ENCODE measurements at places on chromosomes 13 and 19.

DNA sequence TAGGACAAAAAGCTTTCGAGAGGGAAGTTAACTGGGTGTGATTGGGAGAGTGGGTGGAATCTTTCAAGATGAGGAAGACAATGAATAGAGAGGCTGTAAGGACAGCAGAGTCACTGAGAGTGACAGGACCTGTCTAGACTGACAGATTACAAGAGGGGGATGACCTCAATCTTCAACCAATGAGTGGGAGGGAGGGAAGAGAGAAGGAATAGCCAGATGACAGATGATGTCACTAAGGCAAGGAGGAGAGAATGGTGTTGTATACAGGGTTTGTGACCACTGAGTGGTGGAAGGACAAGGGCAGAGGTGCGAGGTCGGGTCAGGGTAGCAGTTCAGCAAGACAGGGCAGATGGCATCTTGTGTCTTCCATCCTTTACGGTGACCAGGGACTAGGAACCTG lies 5.8 kb upstream of the ILF3 start:
- DNase-seq: no peak

DNA sequence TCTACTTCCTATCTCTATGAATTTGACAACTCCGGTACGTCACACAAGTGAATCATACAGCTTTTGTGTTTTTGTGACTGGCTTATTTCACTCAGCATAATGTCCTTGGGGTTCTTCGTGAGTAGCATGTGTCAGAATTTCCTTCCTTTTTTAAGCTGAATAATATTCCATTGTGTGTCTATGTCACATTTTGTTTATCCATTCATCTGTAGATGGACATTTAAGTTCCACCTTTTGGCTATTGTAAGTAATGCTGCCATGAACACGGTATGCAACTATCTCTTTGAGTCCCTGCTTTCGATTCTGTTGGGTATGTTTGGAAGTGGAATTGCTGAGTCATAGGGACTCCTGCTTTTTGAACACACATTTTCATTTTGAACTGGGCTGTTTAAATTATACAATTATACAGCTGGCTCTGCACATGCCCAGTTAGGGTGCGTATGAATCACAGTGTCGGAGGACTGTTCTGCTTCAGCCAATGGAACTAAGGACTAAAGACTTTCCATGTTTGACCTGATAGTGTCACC lies 43.0 kb upstream of the C13orf42 start:
- DNase-seq: no peak

- DNase-seq: no peak
Observed at GRCh38 chr13:95697052-95697680, 20.2 kb downstream of the DNAJC3 start.

- DNase-seq: no peak
Observed at GRCh38 chr13:97574926-97575325, 141.0 kb downstream of the RAP2A start.

All from NCI-H187 treated with DMSO at 0.1 percent for 48 hours (cell line).